ENCODE measurements at places on chromosomes 2 and 18.

DNA sequence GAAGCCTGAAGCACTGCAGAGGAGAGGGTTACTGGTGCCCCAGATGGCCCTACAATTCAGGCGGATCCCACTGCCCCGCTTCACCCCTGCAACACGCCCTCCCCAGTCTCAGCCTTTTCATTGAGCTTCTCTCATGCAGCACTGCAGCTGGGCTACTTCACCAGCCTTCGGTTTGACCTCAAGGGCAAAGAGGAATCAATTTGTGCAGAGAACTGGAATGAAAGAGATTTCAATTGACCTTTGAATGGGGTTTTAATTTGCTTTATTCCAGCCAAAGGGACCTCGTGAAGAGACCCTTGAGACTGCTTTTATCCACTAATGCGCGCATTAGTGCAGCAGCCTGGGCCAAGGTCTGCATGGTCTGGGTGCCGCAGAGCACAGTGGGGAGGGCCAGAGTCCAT is 8.8 kb upstream of the POMC start:
- no peak for DNase-seq

GRCh38 chr2:20223407-20224163 is 1.3 kb downstream of the SDC1 start:
- DNase-seq = peak; percentile 38

DNA sequence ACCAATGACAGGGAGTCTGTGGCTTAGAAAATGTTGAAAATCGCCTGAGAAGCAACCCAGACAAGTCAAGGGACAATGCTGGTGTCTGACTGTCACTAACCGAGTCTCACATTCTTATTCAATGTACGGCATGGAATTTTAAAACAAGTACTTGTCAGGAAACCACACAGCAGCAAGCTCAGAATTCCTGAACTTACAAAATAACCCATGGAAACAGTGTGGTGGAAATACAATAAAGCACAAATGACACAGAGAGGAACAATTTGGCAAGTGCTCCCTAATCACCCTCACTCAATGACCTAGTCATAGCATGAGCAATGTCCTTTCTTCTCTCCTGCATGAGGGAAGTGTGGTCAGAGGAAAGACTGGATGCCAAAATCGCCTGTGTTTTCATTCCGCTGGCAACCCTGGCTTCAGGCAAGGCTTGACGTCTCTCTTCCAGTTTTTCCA is 154.0 kb downstream of the SATB2 start:
- no peak for DNase-seq

GRCh38 chr18:48605408-48605845 is 66.6 kb downstream of the CTIF start:
- DNase-seq = no peak

GRCh38 chr2:112941753-112942653 is 31.0 kb downstream of the IL37 start:
- DNase-seq = peak; percentile 54

DNA sequence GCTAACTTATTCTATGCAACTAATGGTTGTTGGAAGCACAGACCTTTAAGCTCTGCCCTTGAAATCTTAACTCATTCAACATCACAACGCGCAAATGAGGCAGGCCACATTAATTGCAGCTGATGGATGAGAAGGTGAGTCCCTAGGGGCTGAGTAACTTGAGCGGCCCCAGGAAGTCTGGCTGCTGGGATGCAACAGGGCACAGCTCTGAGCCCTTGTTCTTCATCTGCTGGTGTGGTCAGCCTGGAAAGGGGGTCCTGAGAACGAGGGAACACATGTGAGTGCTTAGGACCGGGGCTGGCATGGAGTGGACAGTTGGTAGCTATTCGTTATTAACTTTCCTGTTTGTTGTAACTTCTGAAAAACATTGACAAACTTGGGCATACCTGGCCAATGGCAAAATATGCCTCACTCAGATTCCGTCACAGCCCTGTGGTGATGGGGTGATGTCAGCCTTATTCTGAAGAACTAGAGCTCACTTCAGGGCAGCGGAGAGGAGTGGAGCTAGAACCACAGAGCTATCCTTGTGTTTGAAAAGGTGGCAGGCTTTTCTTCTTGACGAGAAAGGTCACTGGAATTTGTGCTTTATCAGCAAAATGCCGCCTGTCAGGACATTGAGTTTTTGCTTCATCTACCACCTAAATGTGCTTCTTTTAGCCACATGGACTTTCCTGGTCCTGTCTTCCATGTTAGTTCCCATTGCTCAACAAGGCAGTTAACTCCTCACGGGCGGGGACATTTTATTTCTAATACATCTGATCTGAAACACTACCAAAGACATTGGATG is 145.9 kb upstream of the FHL2 start:
- DNase-seq = no peak

GRCh38 chr2:125886153-125886552 is 769.8 kb upstream of the GYPC start:
- DNase-seq = no peak

GRCh38 chr2:45622336-45623075 is 11.4 kb upstream of the SRBD1 start:
- DNase-seq = no peak

- no peak for DNase-seq
Measured at GRCh38 chr2:108363024-108363907, 14.5 kb upstream of the SULT1C4 start.

DNA sequence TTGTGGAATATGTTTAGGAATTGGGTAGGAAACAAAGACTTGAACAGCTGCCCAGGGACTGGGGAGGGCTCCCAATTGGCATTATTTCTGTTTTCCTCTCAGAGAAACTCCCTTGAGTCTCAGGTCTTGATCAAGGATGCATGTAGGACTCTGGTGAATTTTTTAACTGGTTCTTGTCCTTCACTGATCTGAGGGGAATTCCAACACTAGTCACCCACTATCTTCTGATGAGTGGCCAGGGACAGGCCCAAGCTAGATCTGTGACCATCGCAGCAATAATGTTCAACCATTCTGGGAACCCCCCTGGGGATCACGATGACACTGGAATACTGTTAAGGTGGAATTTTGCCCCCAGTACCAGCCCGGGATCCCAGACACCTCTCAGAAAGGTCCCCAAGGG is 132.0 kb downstream of the SH3BP4 start:
- DNase-seq = no peak

GRCh38 chr2:233429175-233429897 is 75.0 kb downstream of the DGKD start:
- no peak for DNase-seq

- peak; percentile 69 for DNase-seq
Measured at GRCh38 chr2:206084439-206084869, 1.5 kb downstream of the INO80D start.

GRCh38 chr2:186273953-186274352 is 212.1 kb upstream of the ZC3H15 start:
- no peak for DNase-seq

- no peak for DNase-seq
Measured at GRCh38 chr2:216916956-216917650, 57.2 kb upstream of the TNP1 start.

DNA sequence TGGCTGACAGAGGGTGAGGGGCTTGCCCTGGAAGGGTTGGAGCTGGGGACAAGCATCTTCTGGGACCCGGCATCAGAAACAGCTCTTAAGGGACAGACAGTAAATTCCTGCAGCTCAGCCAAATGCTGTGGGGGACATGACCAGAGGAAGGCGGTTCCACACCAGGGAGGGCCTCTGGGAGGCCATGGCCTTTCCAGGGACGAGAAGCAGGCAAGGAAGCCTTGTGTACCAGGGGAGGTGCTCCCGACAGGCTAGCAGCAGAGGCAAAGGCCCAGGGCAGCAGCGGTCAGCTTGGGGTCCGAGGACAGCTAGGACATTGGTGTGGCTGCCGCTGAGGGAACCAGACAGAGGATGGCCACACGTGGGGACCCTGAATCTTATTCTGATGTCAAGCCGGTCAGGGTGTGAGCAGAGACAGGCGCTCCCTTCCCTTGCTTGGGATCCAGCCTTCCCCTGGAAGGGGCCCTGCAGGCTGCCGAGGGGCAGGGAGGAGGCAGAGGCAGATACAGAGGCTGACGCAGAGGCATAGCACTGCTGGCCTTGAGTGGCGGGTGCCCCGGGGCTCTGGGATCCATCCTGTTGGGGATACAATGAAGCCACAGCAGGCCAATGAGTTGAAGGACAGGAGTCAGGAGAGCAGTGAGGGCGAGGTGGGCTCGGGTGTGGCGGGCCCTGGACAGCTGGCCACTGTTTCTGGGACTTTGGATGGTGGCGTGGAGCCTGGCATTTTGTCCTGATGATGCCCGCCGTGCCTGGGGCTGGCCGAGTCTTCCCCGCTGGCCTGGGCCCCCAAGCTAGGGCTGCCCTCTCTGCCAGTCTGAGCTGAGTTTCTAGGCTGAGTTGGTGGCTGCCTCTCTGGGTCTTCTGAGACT is 64.1 kb upstream of the GPC1 start:
- DNase-seq = no peak
